Bone marrow (tissue), 2 donors: ENCODE measurements at places on chromosomes 12 and 14.

GRCh38 chr12:107027636-107028053 lies 40.7 kb upstream of the MTERF2 start:
- DNase-seq: no peak

DNA sequence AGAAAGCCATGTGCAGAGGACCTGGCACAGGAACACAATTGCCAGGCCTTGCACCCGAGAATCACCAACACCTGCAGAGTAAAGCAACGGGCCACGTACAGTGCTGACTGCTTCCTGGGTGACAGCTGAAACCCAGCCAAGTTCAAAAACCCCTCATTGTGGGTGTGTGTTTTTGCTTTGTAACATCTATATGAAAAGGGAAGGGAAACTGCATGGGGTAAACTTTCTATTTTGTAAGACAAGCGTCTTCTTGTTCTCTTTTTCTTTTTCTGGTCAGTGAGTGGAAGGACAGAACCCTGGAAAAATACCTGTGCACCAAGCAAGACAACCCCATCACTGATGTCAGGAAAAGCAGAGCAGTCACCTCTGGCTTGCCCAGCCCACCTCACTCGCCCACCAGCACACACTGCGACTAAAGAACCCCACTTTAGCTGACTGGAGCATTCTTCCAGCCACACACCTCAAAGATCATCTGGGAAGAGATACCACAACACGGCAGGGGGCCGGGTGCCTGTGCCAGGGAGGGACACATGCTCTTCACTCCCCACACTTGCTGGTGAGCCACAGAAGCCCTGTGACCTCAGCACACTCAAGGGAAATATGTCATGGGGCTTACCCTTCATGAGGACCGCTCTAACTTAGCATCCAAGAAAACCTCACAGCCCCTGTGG lies 172.3 kb downstream of the NDUFA12 start:
- DNase-seq: no peak

GRCh38 chr12:2650261-2651067 lies 144.3 kb upstream of the FKBP4 start:
- no peak for DNase-seq

- DNase-seq: no peak
These were observed 36.4 kb downstream of the EPS8 start for GRCh38 chr12:15752785-15753184.

- DNase-seq: peak; percentile 19
These were observed 13.9 kb upstream of the NUDT4 start for GRCh38 chr12:93363841-93364297.

- DNase-seq: no peak
These were observed 20.5 kb upstream of the DUSP6 start for GRCh38 chr12:89372584-89373370.

- DNase-seq: no peak
These were observed 380.1 kb downstream of the RAD51B start for GRCh38 chr14:68199554-68200151.

DNA sequence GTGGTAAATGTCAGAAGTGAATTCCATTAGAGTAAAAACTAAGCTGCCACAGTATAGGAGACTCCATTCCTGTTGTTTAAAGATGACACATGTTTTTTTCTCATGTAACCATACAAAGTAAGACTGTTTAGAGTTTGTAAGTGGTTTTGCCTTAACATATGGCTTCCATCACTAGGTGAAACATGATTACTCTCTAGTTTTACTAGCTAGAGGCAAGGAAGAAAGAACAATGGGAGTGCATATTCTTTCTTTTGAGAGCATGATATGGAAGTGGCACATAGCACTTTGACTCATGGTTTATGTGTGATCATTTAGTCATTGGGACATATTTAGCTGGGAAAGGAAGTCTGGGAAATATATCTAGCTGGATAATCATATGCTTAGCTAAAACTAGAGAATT lies 7.7 kb downstream of the ATF7IP start:
- DNase-seq: no peak

DNA sequence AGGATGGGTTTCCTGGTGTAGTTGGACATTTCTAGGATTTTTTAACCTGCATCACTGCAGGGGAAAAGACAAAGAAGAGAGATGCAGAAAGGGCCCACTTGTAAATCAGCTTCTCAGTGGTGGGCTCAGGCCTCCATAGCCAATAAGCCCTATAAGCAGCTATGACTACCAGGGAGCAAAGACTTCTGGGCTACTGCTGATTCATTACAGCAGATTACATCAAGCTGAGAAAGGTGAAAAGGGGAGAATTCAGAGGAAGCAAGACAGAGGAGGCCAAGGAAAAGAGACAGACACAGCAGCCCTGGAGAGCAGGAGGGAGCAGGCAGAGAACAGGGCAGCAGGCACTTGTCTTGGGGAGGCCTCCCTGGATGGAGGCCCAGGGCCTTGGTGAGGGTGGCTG lies 95.2 kb downstream of the KCNA5 start:
- DNase-seq: no peak

GRCh38 chr14:33568935-33569579 lies 381.8 kb downstream of the EGLN3 start:
- no peak for DNase-seq

DNA sequence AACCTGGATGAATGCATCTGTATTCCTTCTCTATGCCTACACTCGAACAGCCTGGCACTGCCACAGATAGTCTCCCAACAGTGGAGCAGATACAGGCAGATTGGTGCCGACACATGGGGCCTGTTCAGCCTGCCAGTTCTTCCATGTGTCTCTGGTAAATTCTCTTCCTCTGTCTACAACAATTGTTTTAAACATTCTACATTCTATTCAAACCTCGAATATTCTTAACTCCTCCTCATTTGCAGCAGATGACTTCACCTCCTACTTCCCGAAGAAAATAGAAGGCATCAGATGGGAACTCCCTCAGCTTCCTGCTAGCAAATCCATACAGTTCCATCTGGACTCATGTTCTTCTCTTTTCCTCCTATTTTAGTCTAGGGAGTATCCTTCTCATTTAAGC lies 43.1 kb upstream of the OTOGL start:
- DNase-seq: no peak

GRCh38 chr12:115983226-115983798 lies 294.2 kb downstream of the MED13L start:
- DNase-seq: no peak

DNA sequence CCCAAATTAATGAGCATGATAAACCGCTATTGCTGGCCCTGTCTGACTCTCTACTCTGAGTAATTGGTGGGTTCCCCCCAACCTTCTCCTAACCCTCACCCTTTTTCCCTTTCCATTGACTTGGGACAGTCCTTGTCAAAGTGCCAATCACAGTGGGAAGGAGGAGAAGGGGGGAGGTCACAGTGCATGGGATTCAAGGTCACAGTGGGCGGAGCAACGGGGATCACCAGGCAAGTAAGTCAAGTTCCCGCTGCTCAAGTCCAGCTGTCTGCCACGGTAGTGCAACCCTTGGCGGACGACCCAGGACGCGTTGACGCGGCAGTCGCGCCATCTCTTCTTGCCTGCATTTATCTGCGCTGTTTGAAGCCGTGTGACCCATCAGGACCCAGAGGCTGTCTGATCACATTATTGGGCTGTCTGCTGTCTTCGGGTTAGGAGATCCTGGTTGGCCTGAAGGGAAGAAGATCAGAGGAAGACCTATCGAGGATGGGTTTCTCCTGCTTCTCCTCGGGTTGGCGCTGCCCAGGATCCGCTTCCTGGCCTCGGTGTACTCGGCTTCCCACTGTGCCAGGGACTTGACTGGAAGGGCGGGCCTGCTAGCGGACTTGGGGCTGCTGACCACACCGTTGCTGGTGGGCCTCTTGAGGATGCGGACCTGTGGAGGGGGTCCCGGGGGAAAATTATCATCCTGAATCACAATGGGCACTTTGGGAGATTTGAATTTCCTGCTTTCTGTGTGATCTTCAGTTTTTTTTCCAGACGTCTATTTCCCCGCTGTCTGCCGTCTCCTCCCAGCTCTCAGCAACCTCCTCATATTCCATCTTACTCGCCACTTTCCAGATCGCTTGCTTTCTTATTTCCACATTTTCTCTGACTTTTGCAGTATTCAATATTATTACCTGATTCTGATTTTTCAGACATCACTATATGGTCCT lies 3.1 kb upstream of the MDM2 start:
- no peak for DNase-seq

DNA sequence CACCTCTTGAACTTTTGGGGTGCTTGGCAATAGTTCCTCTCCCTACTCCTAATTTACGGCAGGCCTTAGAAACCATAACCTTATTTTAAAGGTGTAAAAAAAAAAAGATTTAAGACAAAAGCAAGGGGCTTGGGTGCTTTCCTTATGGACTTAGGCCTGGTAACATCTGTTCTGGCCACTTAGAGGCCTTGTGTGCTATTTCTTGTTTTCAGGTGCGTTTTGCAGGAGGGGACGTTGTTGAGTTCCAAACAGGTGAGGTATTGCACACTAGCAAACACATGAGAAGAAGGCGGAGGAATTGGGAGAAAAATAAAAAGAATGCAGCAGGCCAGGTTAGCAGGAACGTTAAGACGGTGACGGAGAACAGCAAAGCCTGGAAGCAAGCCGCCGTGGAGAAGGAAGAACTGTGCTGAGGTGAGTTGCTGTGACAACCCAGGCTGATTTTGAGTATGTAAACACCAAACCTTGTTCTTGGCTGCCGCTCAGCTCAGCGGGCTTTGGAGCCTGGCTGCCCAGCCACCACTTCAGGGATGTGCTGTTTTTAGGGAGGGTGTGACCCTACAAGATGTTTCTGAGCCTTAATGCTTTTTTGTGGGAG lies 17.3 kb downstream of the EMG1 start:
- no peak for DNase-seq

GRCh38 chr14:87233266-87233665 lies 759.7 kb downstream of the GALC start:
- DNase-seq: no peak

GRCh38 chr12:25376407-25376806 lies 125.7 kb upstream of the KRAS start:
- no peak for DNase-seq

DNA sequence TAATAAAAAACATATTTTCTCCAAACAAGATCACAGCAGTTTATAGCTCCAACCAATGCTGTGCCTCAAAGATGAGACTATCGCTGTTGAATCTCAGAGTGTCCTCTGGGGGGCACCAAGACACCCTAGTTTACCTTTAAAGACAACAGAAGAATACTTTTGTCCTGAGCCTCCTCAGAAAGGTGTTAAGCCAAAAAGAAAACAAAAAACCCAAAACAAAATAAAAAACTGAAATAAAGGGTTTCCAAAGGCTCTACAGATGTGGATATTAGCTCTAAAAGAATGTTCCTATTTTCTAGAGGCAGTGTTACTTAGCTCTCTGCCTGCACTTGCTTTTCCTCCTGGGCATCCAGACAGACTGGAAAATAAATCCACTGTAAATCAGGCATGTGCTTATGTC lies 86.9 kb upstream of the TTC7B start:
- DNase-seq: peak; percentile 23

GRCh38 chr12:26867080-26867479 lies 34.1 kb upstream of the ITPR2 start:
- DNase-seq: no peak

DNA sequence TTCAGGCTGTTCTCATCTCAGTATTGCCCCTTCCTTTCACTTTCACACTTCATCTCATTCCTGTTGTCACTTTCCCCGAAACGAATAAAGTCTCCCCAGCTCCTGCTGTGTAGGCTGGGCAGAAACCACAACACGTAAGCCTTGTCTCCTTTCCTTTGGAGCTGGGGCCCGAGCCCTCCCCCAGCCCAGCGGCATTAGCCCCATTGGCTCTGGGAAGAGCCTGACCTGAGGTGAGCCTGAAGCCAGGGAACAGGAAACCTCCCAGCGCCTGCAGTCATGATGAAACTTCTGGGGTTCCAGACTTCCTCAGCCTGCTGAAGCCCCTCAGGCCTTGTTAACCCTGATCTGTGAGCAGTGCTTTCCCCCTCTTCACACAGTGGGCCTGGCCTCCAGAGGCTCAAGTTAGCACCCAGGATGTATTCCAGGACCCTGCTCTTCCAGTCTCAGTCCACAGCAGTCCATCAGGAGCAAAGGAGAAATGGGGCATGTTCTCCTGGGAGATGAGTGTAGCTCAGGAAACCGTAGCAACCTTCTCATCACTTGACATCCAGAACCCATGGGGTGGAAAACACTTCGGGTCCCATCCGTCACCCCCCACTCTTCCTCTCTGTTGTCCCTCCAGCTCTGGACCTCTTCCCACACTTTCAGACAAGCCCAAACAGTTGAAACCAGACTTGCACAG lies 21.8 kb downstream of the VASH1 start:
- no peak for DNase-seq

DNA sequence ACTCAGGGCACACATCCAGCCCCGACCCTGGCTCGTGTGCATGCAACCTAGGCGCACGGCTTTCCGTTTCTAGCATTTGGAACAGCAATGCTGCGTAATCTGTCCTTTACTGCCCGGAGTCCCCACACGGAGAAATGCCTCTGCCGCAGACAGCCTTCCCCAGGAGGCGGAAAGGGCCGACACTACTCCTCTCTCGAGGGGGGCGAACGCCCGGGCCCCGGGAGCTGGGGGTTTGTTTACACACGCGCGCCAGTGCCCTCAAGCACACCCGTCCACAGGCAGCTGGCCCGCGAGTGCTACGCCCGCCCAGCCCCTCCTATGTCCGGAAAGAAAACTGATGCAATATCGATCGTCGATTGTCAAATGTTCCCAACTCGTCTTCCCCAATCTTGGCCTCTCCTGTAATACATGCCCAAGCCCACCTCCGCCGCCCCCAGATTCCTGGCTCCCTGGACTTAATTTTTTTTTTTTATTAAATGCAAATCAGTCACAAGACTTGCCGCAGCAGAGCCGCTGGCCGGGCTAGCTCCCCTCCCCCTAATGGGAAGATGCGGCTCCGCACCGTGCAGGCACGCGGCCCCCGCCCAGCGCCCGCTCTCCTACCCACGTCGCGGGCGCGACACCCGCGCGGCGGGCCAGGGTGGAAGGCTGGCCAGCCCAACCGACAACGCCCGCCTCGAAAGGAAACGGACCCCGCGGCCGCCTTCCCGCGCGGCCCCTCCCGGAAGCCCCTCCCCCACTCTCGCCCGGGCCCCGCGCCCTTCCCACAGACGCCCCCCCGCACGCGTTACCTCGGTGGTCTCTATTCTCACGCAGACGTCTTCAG lies 642 bp downstream of the SLC38A2 start:
- peak; percentile 75 for DNase-seq
